D721Med (cell line): ENCODE measurements at places on chromosomes 6 and 20.

GRCh38 chr20:50743087-50743486 is 11.7 kb downstream of the PARD6B start:
- no peak for DNase-seq

GRCh38 chr20:47576516-47577033 is 74.9 kb downstream of the NCOA3 start:
- no peak for DNase-seq

GRCh38 chr6:85865420-85866369 is 223.0 kb upstream of the SYNCRIP start:
- DNase-seq: no peak

- no peak for DNase-seq
These were observed 42.7 kb downstream of the CD2AP start for GRCh38 chr6:47520282-47520681.

DNA sequence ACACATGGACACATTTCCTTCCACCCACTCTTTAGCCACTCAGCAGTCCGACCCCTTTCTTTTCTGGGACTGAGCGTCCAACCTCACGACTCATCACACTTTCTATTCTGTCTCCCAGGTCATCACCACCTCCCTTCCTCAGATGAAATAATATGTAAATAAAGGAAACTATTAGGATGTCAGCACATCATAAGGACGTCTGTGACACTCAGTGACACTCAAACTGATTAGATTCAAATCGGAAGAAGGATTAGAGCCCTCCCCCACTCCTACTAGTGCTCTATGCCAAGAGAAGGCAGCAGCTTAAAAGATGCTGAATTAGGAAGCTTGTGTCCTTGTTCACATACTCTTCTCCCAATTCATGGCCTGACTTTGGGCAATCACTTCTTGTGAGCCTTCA is 113.6 kb downstream of the TNFRSF21 start:
- no peak for DNase-seq

GRCh38 chr6:113411011-113411410 is 446.1 kb upstream of the MARCKS start:
- DNase-seq: no peak

DNA sequence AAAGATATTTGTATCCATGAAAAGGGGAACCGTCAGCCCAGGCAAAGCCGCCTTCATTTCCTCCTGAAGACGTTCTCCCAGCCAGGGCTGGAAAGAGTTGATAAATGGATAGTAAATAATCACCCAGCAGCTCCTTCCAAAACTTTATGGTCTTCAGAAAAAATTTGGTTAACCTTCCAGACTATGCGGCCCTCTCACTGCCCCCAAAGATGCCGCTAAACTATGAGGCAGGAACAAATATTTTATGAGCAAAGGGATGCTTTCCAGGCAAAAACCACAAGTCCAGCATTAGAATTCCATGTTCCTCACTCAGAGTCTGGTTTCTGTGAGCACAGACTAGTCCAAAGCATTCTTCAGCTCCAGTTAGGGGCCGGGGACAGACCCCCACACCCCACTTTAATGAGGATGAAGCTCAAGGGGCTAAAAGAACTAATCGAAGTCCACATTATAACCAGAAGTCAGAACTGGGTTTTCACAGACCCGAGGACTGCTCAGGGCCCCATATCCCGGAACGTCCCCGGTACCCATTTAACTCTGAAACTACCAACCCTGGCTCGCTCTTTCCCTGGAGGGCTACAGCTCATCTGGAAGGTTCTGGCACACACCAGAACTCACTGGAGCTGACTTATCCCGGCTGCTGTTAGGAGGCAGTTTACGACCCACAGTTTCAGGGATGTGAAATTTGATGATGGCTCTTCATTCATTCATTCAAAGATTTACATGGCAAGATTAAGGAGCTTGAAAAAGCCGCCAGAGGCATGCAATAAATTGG is 29.4 kb downstream of the BMP7 start:
- DNase-seq: no peak

DNA sequence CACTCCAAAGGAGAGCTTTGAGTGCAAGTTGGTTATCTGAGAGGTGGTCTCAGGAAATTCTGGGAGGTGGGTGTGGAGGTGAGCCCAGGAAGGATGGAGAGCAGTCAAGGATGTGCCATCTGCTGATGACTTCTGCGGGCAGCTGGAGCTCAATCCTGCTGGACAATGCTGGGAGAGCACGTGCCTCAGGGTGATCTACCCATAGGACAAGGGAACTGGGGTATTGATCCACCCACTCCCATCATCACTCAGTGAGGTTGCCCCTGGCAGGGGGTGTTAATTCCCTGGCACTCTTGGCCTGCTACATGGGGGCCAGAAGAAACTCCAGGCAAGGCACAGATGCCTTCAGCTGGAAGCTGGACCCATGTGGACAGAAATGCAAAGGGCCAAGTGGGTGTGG is 7.1 kb upstream of the ZBP1 start:
- no peak for DNase-seq

DNA sequence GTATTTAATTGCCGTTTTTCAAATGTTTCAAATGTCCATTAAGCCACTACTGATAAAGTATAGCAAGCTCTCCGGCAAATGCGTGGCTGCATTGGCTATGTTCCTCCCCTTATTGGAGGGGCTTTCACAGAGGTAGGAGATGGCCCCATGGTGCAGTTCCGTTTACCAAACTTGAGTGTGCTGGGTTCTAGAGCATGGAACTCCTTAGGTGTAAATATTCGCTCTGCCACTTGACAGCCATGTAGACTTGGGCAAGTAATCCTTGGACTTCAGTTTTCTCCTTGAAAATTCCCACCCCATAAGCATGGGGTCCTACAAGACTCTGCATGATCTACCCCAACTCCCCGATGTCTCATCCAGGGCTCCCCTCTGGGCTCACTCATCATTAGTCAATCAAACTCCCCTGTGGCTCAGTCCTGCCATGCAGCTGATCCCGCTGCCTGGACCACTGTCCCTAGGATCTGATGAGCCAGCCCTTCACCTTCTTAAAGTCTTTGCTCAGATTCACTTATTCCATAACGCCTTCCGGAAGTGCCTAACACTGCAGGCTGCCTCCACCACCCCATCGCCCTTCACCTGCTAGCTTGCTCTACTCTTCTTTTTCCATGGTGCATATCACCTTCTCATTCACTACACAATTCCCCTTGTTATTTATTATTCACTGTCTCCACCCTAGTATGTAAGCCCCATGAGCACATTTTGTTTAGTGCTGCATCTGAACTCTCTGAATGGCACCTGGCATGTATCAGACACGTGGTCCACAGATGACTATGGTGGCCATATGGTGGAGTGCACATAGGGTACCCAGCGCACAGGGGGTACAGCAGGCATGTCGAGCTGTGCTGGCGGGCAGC is 18.8 kb downstream of the PRR18 start:
- DNase-seq: no peak

DNA sequence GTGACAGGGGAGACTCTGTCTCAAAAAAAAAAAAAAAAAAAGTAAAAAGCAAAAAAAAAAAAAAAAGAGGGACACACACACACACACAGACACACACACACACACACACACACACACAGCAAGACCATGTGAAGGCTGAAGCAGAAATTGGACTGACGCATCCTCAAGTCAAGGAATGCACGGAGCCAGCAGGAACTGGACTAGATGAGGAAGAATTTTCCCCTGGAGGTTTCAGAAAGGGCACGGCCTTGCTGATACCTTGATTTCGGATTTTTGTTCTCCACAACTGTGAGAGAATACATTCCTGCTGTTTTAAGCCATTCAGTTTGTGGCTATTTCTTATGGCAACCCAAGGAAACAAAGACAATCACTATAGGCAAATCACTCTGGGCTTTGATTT is 176.9 kb upstream of the SALL4 start:
- no peak for DNase-seq

GRCh38 chr6:589090-589489 is 67.8 kb downstream of the HUS1B start:
- DNase-seq: no peak

DNA sequence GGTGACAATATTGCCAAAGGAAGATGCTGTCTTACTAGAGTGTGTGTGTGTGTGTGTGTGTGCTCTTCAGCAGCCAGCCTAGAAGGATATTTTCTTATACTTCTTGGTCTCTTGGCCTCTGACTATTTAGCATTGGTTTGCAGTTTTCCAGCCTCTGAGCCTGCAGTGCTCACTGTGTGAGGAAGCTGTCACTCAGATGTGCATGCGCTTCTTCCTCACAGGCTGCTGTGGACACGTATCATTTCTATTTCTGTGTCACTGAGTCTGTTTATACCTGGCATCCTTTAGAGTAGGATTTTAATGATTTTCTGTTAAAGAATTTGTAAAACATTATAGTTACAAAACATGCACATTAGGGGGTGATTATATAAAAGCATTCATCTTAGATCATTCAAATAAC is 83.3 kb downstream of the ALDH8A1 start:
- no peak for DNase-seq

GRCh38 chr6:52155791-52156576 is 30.2 kb upstream of the IL17A start:
- no peak for DNase-seq

DNA sequence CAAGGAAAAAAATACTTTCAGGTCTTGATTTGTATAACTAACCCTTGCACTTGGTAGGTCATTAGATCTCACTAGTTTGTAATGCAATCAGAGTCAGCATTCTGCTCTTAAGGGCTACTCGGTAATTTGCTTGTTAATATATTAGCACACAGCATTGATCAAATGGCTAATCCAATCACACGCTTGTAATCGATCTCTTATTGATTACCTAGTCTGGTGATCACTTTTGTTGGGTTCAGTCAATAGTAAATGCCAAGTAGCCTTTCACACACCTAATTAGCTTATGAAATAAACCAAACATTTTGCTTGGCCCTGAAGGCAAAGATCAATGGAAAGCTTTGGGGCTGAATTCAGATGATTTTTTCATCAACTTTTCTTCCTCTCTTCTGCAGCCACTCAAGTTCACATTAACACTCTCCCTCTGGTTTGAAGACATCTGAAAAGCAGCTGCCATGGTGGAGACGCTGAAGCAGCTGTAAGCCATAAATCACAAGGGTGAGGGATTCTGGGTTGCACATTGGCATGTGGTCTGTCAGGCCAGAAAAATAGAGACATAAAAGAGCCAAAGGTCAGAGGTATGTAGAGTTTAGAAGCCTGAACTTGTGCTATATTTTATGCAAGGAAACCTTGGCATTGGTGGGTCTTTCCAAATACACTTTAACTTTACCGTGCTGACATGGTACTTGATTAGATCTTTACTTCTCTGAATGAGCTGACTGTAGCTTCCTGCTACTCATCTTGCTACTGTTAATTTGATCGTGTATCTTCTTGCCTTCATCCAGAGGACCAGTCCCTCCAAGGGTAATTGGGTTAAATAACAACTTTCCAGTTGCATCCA is 234.4 kb downstream of the SIM1 start:
- no peak for DNase-seq

DNA sequence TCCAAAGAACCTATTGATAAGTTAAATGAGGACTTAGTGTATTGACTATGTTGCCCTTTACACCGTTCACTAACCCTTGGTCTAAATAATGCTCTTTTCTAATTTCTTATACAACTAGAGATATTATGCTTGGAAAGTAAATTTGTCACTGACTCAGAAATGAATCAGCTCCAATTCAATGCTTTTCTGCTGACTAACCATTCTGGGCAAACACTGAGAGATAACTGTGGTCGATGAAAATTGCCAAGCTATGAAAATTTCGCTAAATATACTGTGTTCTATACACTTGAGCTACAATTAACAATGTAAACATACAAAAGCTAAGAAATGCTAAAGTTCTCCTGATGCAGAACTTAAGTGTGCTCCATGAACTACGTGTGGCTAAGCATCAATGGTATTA is 23.1 kb upstream of the FBXO9 start:
- DNase-seq: no peak

- no peak for DNase-seq
These were observed 8.2 kb downstream of the MYB start for GRCh38 chr6:135189344-135189743.

GRCh38 chr6:152271776-152272464 is 365.2 kb downstream of the SYNE1 start:
- DNase-seq: no peak

- DNase-seq: no peak
These were observed 5.2 kb upstream of the NRSN2 start for GRCh38 chr20:341682-342081.

GRCh38 chr20:19022791-19023448 is 189.5 kb upstream of the SLC24A3 start:
- no peak for DNase-seq
